ENCODE measurements at places on chromosomes 12 and 14.

GRCh38 chr14:55731881-55732498 is 152.0 kb downstream of the KTN1 start:
- DNase-seq: no peak

DNA sequence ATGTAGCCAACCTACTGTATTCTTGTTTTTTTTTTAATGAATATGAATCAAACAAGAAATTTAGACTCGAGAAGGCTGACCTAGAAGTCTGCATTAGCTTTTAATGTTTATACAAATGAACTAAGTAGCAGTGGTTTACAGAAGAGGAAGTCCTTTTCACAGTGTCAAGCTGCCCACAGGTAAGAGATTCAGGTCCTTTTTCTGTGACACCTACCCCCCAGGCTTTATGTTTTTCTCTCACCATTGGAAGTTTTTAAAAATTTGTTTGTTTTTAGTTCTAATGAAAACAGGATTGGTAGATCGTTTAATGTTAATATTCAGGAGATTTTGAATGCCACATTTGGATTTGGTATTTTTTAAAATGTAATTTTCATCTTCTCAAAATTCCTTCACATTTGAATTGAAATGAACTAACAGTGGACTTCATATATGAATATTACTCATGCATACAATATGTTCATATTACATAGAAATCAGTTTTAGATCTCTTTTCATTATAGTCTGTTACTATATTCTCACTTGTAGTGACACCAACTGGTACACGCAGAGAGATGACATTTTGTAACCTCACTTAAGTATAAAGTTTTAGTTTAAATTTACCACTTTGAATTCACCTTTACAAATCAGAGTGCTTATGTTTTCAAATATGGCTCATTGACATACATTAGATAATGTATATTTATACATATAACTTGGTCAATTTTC is 29.7 kb downstream of the ATF7IP start:
- DNase-seq: no peak

DNA sequence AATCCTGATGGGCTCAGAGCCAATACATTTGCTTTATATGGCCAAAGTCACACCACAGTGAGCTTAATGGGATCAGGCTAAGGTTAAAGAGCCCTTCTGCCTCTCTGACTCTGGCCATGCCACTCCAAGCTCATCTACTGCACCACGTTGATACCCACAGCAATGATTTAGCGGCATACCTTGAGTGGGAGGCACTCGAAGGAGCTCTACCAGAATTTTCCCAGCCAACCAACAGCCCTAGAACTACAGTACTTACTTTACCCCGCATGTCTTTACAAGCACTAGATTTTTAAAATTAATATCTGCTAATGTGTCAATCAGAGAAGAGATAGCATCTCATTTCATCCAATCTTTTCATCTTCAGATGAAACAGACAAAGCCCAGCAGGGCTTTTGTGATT is 300.5 kb downstream of the GRIN2B start:
- no peak for DNase-seq

- DNase-seq: no peak
Measured at GRCh38 chr12:108789546-108789945, 58.2 kb upstream of the CORO1C start.

- no peak for DNase-seq
Measured at GRCh38 chr12:129005416-129005815, 152.1 kb downstream of the GLT1D1 start.

- peak; percentile 74 for DNase-seq
Measured at GRCh38 chr14:23057757-23058653, 685 bp upstream of the CDH24 start.

- no peak for DNase-seq
Measured at GRCh38 chr12:132490422-132491137, 629 bp downstream of the FBRSL1 start.

DNA sequence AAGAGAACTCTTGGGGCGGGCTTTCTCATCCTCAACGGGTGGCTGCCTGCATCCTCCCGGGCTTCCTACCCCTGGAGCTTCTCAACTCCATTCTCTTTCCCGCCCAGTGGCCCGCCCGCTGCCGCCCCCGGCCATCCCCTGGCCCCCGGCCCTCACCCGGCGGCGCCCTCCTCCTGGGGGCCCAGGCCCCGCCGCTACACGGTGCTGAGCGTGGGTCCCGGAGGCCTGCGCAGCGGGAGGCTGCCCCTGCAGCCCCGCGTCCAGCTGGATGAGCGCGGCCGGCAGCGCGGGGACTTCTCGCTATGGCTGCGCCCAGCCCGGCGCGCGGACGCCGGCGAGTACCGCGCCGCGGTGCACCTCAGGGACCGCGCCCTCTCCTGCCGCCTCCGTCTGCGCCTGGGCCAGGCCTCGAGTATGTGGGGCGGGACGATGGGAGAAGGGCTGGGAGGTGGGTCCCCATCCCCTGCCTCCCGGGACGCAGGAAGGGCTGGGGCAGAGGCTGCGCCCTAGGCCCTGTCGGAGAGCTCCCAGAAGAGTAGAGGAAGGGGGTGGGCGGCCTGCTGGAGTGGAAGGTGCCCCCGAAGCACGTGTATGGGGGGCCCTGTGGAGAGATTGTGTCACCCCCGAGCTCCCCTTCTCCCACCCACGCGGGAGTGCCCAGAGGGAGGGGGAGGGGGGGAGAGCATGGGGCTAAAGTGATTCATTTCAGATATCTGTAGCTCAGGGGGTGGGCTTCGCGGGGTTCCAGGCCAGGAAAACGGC is 1.5 kb downstream of the LAG3 start:
- DNase-seq: no peak

- no peak for DNase-seq
Measured at GRCh38 chr14:78605025-78605762, 435.0 kb downstream of the NRXN3 start.

GRCh38 chr12:94116191-94116590 is 32.2 kb upstream of the PLXNC1 start:
- no peak for DNase-seq

DNA sequence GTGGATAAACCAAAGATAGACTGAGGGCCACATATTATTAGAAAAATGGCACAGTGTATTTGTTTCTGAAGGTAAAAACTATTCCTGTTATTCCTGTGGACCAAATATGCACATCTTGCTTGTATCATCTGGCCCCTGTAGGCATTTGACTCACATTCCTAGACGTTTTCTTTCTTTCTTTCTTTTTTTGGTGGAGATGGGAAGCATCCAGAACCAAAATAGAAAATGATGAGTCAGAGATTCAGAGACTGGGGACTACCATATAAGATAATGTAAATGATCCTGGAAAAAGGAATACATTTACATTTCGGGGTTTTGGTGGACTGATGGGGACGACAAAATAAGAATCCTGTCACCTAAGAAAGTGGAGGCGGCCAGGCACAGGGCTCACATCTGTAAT is 24.2 kb downstream of the TRIM9 start:
- DNase-seq: no peak

DNA sequence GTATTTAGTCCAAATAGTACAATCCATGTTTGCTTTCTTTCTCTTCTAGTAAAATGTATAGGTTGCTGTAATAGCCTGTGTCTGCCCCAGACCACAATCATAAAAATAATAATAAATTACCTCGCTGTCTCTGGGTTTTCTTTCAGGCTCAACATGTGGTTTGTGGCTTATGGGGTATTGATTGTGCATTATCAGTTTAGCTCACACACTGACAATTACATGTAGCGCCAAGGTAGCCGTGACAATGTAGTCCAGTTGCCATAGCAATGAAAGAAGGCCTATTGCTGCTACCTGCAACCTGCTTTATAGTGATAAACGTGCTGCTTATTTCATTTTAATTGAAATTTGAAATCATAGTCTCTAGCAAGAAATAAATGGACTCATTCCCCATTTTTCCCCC is 1009.8 kb downstream of the NRXN3 start:
- no peak for DNase-seq

- no peak for DNase-seq
Measured at GRCh38 chr12:42767326-42767954, 177.9 kb upstream of the PRICKLE1 start.

- DNase-seq: peak; percentile 30
Measured at GRCh38 chr12:105705765-105706164, 375.3 kb downstream of the C12orf75 start.

DNA sequence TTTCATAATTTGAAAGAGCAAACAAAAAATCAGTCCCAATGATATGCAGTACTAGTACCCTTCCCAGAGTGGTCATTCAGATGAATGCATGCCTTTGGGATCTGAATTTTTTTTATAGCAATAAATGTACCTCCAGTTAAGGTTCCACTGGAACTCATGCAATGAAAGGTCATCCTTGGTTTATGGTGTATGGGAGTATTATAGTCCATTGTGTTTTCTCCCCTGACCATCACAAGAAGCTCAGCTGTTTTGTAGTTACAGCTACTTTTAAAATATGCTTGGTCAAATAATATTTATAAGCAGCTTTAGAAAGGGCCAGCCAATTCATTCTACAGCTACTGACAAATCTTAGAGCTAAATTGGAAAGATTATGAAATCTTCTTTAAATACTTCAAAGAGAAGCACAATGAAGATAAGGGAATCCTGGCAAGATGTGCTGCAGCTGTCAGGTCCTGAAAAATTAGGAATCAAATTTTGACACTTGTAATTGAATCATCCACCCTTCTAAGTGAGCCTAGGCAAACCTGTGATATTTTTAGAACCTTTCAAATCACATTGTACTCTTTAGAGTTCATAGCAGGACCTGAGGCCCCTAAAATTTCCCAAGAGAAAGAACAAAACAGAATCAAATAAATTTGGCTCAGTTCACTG is 46.5 kb downstream of the IFT81 start:
- no peak for DNase-seq

DNA sequence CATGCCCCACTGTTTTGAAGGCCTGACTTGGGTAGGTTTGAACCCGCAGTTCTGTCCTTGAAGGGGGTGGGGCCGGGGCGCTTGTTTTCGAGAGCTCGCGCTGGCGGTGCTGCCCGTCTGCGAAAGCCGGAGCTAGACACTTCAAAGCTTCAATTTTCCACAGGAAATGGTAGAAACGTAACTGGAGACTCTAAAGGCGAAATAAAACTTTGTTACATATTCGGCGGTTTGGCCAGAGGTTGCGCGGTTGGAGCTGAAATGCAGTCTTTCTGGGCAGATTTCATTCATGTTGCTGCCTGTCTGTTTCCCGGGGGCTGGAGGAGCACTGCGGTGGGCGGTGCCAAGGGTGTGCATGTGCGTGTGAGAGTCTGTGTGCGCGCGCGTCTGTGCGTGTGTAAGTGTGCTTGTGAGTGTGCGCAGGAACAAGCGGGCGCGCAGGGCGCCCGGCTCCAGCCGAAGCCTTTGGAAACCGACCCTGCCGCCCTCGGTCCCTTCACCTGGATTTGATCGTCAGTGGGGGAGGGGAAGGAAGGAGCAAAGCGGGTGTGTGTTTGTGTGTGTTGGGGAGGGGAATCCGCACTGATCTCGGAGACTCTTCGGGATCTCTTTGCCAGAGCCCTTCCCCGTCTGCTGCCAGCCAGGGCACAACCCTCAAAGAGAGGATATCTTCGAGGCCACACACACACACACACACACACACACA is 227.7 kb upstream of the CRY1 start:
- peak; percentile 84 for DNase-seq

- no peak for DNase-seq
Measured at GRCh38 chr12:121287267-121287954, 9.1 kb downstream of the CAMKK2 start.

DNA sequence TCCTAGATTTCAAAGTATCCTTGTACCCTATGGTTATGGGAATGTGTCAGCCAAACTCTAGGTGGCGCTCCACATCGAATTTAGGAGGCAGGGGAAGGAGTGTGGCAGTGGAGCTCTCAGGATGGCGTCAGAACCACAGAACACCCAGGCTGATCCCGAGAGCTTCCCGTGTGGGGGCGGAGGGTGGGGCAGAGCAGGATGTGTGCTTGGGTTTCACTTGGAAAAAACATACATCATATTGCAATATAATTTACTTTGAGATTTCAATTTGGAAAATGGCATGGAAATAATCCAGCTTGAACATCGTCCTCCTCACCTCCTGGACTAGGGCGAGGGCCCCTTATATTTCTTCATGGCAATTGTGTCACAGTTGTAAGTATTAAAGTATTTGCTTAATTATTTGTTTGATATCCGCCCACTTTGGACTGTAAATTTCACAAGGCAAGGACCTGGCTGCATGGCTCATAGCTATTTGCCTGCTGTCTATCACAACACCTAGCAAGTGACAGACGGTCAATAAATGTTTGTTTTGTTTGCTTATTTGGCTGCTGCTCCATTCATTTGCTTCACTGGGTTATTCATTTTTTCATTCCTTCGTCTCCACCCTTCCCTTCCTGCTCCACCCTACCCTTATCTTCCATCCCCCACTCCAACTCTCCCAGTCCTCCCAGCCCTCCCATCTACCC is 221.5 kb upstream of the HMGA2 start:
- DNase-seq: peak; percentile 94

DNA sequence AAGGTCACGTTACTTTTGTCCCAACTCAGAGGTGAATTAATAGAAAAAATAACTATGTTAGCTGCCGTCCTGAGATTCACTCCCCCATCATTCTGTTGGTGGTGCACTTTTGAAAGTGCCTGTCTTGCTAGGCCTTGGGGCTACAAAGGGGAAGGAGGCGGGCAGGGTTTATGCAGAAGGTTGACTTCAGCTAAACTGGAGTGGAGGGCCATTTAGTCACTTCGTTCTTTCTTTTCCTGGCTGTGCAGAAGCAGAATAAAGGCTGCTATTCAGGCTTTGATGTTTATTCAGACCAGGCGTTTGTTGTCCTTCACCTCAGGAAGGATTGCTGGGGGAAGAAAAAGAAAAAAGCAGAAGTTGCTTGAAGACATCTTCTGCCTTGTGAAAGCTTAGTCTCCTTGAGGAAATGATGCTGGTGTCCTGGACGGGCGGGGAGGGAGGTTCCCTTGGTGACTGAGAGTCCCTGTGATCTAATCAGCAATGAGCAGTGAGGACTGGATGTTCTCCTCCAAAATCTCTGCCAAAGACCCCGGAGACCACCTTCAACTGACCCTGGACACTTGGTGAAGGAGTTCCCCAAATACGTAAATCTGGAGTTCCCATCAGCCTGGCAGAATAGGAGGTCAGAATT is 4.0 kb downstream of the GLT1D1 start:
- DNase-seq: no peak

- DNase-seq: no peak
Measured at GRCh38 chr14:102419716-102420115, 57.0 kb downstream of the TECPR2 start.

DNA sequence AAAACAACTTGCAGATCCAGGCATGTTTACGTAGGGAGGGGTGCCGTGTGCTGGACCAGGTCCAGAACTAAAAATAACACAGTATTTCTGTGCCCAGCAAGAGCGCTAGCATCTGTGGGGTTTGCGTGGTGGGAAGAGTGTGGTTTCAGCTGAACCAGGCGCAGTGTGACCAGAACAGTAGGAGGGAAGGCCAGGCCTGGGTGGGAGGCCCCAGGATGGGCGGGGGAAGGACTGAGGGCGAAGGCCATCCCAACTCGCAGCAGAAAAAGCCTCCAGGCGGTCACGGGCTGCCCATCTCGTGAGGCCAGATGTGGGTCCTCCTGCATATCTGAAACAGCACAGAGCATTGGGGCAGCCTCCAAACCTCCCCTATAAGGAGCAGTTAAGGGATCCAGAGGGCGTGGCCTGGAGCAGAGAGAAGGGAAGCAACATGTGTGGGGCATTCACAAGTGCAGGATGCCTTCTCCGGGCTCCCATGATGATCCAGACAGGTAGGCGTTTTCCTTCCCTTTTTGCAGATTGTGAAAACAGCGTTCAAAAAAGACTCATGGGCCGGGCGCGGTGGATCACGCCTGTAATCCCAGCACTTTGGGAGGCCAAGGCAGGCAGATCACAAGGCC is 17.8 kb upstream of the CD9 start:
- peak; percentile 79 for DNase-seq

Measured in mammary epithelial cell (primary cell).